ENCODE measurements at places on chromosomes 7 and 10.

DNA sequence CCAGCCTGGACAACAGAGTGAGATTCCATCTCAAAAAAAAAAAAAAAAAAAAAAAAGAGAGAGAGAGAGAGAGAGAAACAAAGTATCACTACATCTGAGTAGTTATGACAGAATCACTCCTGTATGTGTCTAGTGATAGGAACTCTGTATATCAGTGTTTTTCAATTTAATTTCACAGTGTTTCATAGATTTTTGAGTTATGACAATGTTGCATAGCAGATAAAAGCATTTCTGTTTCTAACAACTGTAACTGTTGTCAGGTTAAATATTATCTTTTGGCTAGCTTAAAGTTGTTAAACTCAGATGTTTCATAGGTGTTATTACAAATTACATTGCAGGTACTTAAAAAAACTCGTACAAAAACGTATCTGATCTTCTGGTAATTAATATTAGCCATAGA is 60.3 kb downstream of the PLXDC2 start:
- DNase-seq, result no peak

- no peak for DNase-seq
These were observed 292.5 kb upstream of the FZD8 start for GRCh38 chr10:35934642-35934995.

DNA sequence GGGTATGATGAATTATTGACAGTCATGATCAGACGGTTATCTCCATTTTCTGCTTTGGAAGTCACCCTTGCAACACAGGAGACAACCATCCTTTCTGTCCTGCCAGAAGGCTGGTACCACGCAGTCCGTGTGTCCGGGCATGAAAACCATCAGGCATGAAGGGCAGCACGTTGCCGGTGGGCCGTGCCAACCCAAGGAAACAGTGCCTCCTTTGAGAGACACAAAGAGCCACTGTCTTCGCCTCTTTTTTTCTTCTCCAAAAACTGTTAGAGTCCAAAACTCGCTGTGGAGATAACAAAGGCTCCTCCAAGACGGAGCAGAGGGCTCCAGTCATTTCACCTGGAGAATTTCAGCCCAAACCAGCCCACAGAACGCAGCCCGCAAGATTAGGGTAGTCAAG is 60.4 kb upstream of the ARHGAP21 start:
- no peak for DNase-seq

DNA sequence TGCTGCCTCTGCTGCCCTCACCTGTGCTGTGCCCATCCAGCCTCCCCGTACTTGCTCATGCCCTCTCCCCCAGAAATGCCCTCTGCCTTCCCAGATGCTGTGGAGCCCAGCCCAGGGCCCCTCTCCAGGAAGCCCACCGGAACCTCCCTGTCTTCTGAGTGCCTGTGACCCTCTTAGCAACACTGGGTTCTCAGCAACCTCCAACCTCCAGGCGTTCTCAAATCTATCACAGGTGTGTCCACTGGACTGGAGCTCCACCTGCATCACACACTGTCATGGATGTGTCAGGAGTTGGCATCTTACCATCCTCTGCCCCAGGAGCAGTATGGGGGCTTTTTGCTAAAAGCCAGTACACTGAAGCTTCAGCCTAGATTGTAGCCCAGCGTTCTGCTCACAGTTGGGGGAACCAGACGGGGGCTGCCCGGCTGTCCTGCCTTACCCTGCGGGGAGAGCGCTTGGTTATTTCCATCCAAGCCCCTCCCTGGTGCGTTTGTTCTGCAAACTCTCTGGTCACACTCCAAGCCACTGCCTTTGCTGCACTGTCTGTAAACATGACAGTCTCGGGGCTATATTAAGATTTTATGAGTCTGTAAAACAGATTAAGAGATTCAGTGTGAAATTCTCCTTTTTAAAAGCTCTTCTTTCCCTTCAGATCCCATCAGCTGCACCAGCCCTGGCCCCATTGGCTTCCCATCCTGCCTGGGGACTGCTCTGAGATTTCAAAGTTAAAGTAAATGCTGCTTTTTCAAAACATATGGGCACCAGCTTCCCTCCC is 71.3 kb upstream of the CPXM2 start:
- DNase-seq, result no peak

DNA sequence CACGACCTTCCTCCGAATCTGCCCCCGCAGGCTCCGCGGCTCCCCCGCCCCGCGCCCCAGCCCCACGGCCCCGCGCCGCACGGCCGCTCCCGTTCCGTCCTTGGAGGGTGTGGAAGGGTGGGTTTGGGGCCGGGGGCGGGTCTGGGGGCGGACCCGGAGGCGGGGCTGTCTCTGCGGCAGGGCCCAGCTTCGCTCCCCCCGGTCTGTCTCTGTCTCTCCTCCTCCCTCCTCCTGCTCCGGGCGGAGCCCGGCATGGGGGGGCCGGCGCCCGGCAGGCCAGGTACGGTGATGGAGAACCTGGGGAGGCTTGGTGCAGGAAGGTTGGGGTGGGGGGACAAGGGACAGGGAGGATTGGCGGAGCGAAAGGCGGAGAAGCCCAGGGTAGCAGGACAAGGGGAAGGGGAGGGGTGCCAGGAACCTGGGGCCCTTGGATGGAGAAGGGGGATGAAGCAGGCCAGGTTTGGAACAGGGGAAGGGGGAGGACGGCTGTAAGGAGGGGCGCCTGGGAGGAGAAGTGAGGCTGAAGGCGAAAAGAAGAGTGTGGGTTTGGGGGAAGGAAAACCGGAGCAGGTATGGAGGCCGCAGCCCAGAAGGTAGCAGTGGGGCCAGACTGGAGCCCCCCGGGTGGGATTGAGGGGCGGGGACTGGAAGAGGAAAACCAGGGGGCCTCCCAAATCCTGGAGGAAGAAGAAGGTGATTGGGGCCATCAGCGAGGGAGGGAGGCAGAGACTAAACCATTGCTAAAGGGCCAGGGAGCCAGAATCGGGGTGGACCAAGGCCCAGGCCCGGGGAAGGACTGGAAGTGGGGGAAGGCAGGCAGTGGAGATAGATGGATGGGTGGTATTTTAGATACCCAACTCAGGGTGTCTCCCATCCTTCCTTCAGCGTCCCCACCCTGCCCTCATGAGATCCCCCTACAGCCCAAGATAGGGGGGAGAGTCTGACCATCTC is at the start of gene NYAP1:
NYAP1 (plus strand) TSS at position 206 of the 951 bp plus-strand sequence. CDS start 1,385 bp downstream, outside the sequence.
- DNase-seq, result peak; percentile 65

DNA sequence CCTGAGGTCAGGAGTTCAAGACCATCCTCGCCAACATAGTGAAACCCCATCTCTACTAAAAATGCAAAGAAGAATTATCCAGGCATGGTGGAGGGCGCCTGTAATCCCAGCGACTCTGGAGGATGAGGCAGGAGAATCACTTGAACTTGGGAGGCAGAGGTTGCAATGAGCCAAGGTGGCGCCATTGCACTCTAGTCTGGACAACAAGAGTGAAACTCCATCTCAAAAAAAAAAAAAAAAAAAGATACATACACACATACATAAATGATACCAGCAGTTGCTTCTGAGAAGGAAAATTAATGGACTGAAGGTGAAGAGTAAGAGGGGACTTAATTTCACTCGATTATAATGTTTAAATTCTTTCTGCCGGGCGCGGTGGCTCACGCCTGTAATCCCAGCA is 40.2 kb upstream of the PAX2 start:
- DNase-seq, result no peak

- DNase-seq, result no peak
These were observed 280.4 kb upstream of the TCERG1L start for GRCh38 chr10:131591936-131592335.

- DNase-seq, result no peak
These were observed 68.0 kb upstream of the NRP1 start for GRCh38 chr10:33402220-33403073.

DNA sequence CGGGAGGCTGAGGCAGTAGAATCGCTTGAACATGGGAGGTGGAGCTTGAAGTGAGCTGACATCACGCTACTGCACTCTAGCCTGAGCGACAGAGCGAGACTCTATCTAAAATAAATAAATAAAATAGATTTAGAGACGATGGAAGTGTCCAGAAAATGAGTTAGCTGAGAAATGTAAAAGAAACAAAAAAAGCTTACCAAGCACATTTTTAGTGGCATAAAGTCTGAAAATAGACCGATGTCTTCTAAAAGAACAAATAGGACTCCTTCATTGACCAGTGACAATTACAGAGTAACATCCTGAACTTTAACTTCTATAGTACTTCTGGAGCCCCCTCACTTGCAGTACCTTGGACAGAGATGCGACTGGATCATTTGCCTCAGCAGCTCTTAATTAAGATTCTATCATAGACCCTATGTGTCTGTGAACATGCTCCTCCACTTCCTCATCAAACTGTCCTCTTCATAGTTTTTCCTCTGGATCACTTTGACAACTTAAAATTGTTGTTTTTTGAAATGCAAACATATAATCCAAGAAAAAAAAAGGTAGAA is 25.2 kb upstream of the SRPK2 start:
- DNase-seq, result no peak

DNA sequence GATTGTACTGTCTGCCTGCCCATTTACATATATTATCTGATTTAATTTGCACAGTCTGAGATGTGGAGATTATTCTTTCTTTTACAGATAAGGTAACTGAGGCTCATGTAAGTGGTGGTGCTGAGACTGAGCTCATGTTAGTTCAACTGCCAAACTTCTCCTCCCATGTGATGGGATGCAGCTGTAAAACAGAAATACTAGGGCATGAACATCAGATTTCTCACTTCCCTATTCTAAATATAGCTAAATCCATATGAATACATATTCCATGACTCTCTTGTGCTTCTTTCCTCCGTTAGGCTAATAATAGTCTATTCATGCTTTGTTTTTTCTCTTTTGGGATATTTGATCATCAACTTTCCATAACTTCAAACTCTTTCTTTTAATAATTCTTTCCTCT is 84.7 kb downstream of the PTPRZ1 start:
- DNase-seq, result peak; percentile 43

- DNase-seq, result no peak
These were observed 106.1 kb downstream of the PRKCQ start for GRCh38 chr10:6473901-6474370.

GRCh38 chr7:132234711-132235110 is 341.6 kb downstream of the PLXNA4 start:
- DNase-seq, result no peak

- no peak for DNase-seq
These were observed 136.5 kb downstream of the CNNM2 start for GRCh38 chr10:103054621-103055020.

GRCh38 chr10:1561731-1562337 is 175.5 kb downstream of the ADARB2 start:
- DNase-seq, result no peak

- DNase-seq, result no peak
These were observed 12.1 kb downstream of the C10orf71 start for GRCh38 chr10:49310901-49311554.

- no peak for DNase-seq
These were observed 227.1 kb downstream of the AGMO start for GRCh38 chr7:15334536-15335263.

DNA sequence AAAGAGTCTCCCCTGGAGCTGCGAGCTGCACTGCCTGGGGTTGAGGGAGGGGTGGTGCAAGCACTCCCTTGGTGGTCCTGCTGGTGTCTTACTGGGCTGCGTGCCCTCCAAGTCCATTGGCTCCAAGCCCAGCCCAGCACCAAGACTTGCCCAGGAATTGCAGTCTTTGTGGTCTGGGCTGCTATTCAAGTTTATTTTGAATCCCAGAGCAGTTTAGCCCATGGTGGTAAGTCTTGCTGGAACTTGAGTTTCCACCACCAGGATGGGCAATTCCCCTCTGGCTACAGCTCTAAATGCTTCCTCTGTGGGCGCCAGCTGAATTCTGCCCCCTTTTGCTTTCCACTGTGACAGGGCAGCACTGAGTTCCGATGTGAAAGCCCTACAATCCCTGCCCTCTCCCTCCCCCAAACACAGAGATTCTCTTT is 25.1 kb downstream of the GALNT11 start:
- peak; percentile 50 for DNase-seq

GRCh38 chr10:92267343-92267742 is 23.5 kb downstream of the CPEB3 start:
- DNase-seq, result no peak

DNA sequence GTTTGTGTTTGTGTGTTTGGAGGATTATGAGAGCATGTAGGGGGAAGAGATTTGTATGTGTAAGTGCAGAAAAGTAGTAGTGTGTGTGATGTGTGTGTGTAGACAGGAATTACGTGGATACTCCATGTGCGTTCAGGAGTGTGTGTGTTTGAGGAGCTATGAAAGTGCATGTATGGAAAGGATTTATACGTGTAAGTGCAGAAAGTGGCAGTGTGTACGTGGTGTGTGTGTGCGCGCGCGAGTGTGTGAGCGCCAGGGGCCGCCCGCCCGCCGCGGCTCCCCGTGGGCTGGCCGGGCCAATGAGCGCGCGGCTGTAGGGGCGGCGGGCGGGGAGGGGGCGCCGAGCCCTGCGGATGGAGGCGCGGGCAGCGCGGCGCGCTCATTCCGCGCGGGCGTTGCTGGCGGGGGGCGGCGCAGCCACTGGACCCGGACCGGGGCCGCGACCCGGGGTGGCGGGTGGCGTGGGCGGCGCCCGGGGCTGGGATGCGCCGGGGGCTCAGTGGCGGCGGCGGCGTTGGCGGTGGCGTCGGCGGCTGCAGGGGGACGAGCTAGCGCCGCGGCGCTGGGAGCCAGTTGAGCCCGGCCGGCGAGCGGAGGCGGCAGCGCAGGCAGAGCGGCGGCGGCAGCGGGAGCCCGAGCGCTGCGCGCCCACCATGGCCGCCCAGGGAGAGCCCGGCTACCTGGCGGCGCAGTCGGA is at the start of gene BICC1:
BICC1 (plus strand) TSS at position 382 of the 697 bp plus-strand sequence; CDS start at position 654, 272 bp downstream.
- peak; percentile 59 for DNase-seq

GRCh38 chr7:24609570-24609969 is 36.3 kb downstream of the PALS2 start:
- no peak for DNase-seq

- DNase-seq, result no peak
These were observed 84.5 kb downstream of the LHFPL3 start for GRCh38 chr7:104412911-104413310.
